ENCODE measurements at places on chromosomes 5 and 9.

DNA sequence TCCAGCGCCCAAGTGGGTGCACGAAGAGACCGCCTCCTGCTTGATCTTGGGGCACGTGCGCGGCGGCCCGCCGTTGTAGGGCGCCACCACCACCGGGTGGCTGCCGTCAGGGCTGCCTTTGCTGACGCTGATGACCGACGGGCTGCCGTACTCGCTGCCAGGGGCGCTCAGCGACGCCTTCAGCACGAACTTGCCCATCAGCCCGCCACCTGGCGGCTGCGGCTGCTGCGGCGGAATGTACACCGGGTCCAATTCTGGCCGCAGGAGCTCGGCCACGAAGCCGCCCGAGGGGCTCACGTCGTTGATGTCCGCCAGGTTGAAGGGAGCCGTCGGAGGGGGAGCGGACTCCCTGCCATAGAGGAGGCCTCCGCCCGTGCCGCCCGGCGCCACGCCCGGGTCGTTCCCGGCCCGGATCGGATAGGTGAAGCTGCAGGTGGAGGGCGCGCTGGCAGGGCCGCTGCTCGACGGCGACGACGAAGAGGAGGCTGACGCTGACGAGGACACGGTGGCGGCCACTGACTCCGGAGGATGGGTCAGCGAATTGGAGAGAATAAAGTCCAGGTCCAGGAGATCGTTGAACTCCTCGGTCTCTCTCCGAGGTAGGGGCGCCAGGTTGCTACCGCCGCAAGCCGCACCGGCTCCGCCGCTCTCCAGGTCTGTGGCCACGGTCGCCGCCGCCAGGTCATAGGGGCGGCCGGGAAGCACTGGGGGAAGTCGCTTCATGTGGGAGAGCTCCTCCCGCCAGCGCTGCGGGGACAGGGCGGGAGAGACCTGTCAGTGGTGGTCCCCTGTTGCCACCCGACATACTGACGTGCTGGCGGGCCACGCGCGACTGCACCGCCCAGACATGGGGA lies 1.8 kb downstream of the KLF4 start:
- DNase-seq: no peak

GRCh38 chr5:127077366-127077765 lies 4.1 kb upstream of the C5orf63 start:
- DNase-seq: no peak

DNA sequence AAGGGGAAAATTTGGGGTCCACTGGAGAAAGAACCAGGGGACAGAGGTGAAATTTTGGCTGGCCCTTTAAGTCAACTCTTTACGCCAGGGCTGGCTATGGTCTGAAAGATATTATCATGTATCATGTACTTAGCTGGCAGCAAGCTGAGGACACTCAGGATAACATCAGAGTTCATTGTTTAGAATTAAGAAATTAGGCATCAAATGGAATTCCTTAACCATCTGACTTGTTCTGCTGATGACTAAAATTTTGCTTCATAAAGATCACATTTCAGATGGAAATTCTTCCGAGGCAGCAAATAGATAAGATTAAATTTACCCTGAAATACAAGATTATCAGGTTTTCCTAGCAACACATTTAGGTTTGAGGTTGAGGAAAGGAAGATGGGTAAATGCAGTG lies 269.4 kb upstream of the KLF9 start:
- DNase-seq: no peak

GRCh38 chr9:132161743-132162184 lies at the start of gene NTNG2:
Gene NTNG2 (plus strand): TSS chr9:132162058. CDS start chr9:132166832, 4,774 bp downstream.
- DNase-seq: no peak

DNA sequence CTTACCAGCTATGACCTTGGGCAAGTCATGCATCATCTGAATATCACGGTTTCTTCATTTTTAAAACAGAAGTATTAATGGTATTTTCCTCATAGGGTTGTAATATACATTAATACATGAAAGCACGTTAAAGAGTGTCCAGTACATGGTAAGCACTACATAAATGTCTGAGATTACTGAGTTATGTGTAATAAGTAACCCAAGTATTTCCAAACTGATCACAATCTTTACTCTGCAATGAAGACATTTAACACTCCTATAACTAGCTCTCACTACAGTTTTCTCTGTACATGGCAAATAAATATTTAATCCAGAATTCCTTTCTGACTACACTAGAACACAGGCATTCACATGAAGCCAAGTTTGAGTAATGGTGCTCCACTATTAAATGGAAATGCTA lies 4.0 kb downstream of the GLDC start:
- no peak for DNase-seq

DNA sequence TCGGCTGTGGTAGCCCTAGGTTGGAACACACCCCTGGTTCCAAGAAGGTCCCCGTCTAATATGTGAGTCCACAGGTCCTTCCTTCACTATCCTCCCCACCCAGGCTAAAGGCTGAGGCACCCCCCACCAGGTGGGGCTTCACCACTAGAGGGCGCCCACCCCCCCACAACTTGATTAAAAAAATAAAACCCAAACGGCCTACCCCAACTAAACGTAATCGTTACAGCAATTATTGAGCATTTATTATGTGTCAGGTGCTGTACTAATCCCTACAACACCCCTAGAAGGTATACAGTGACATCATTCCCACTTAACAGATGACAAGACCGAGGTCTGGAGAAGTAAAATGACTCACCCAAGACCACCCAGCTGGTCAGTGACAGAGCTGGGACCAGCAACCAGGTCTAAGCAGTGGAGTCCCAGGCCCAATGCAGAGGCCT lies 65.0 kb downstream of the FGF18 start:
- no peak for DNase-seq

GRCh38 chr9:7315746-7316145 lies 483.8 kb downstream of the DMAC1 start:
- no peak for DNase-seq

- no peak for DNase-seq
Measured at GRCh38 chr5:31866166-31866565, 227.2 kb downstream of the PDZD2 start.

DNA sequence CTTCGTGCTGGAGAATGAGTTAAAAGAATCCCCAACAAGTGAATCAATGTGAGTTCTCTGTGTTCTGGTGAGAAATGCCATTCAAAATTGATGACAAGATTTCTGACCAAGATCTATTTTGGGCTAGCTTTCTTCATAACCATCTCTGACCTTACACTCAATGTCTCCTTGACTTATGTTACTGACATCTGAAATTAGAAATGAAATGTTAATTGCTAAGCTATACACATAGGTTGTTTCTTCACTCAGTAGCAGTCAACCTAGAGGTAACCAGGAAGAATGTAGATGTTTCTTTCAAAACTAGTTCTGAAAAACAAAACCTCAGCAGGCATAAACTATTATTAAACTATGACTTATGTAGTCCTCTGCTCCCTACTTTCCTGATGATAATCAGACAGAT lies 2220.7 kb upstream of the C9orf72 start:
- no peak for DNase-seq

- no peak for DNase-seq
Measured at GRCh38 chr9:9498128-9498527, 1114.7 kb downstream of the PTPRD start.

DNA sequence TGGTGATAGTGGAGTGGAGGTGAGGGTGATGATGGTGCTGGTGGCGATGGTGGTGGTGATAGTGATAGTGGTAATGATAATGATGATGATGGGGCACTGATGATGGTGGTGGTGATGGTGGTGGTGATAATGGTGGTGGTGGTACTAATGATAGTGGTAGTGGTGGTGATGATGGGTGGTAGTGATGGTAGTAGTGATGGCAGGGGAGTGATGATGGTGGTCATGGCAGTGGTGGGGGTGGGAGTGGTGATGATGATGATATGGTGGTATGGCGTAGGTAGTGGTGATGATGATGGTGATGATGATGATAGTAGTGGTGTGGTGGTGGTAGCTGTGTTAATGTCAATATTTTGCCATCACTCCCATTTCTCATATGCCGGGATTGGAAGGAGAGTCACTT lies 44.5 kb upstream of the ORM1 start:
- DNase-seq: no peak

DNA sequence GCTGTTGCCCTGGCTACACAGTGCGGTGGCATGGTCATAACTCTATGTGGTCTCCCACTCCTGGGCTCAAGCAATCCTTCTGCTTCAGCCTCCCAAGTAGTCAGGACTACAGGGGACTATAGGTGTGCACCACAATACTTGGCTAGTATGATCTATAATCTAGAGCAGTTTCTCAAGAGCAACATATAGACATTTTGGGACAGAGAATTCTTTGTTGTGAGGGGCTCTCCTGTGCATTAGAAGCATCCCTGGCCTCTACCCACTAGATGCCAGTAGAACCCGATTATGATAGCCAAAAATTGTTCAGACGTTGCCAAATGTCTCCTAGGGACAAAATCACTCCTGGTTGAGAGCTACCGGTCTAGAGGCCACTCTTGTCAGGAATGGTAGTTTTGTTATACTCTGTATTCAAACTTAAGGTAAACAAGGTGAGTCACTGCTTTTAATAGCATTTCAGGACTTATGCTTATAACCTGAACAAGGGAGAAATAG lies 7.2 kb downstream of the ANKHD1 start:
- DNase-seq: peak; percentile 36

GRCh38 chr5:33369485-33370465 lies 71.0 kb upstream of the TARS1 start:
- peak; percentile 92 for DNase-seq

DNA sequence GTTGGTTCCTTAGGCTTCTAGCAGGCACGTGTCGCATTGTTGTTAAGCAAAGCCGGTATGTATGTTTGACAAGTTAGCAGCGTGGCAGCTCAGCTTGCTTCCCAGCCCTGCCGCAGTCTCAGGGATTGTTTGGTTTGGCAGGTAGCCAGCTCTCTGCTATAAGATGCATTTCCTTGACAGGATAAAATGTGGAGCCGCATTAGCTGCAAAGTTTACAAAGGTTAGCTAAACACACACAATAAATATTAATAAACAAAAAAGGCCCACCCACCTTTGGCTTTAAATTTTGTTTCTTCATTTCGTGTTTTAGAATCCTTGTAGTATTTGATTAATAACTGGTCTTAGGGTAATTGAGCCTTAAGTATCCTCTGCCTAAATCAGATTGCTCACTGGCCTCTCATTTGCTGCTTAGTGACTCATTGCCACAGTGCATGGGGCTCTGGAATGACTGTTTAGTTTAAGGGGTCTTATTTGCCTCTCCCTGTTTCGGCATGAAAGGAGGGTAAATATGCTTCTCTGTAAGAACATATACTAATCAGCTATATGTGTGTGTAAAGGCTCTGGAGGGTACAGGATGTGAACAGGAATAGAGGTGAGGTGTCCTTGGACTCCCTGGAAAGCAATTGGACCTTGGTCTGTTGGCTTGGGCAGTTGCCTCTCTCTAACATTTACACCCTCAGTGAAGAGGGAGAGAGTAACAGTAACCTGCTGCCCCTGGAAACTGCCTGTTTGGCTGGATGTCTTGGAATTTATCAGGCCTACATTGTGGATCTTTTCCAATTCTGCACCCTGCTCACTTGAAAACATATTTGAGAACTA lies 122.0 kb downstream of the GDNF start:
- no peak for DNase-seq

- no peak for DNase-seq
Measured at GRCh38 chr9:129276486-129277230, 98.6 kb upstream of the IER5L start.

GRCh38 chr5:20683241-20683940 lies 695.4 kb upstream of the CDH18 start:
- DNase-seq: peak; percentile 12

DNA sequence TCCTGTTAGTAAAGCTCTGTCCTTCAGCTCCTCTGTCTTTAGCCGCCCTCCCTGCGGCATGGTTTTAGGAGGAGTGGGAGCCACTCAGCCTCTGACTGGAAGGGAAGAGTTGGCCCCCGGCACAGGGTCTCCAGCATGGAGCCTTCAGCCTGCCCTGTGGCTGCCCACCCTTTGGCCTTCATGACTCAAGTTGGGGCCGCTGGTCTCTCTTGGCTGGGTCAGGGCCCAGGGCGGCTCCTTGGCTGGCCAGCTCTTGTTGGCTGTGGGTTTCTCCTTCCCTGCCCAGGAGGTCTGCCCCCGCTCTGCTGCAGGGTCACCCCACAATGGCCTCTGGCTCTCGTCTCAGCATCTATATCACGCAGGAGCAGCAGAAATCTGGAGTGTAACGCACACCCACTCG lies 25.7 kb downstream of the FGF1 start:
- no peak for DNase-seq

GRCh38 chr9:582775-583174 lies 258.7 kb upstream of the DMRT1 start:
- no peak for DNase-seq

GRCh38 chr5:172670005-172670402 lies 28.9 kb downstream of the NEURL1B start:
- DNase-seq: no peak

DNA sequence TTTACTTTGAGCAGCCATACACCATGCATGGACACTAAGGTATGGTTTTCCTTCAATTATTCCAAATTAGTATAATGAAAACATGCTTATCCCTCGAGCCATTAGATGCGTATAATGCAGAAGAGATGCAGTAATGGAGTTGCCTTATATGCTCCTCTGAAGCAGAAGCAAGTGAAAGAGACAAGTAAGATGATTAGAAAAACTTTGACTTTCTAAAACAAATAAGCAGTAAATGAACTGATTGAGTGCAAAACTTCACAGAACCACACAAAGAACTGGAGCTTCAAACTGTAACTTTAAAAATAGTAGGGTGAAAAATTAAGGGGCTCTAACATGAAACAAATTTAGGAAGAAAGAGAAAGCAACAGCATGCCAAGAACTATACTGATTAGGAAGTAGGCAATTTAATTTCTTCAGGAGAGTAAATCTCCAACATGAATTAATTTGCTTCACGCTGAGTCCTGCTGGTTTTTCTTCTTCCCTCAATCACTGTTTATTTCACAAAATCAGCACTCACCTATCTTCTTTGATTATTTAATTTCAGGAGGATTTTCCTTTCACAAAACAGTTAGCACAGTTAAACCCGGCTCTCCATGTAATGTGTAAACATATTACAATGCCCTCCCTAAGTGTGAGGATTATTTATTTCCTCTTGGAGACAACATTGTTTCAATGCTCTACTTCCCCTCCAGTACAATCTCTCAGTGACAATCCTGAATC lies 90.3 kb upstream of the PAM start:
- no peak for DNase-seq

DNA sequence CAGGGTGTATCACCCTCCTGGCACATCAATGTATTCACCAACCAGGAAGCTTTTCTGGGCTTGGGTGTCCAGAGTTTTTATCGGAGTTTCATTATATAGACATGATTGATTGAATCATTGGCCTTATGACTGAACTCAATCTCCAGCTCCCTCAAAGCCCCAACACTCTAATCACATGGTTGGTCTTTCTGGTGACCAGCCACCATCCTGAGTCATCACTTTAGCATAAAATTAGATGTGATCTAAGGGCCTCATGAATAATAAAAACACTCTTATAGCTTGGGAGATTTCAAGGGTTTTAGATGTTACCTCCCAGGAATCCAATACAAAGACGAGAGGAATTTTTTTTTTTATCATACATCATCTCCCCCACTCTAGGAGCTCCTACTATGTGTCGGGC lies 7.7 kb upstream of the PBX3 start:
- no peak for DNase-seq

- DNase-seq: peak; percentile 92
Measured at GRCh38 chr5:22649074-22649473, 204.1 kb downstream of the CDH12 start.

All from mammary epithelial cell (primary cell).